ENCODE measurements at places on chromosomes 6 and 20. TPM values are rescaled to one million over a fixed set of nuclear protein-coding genes. Genes with fewer than 3 reads are reported as not detected.

Gene SLC22A2
- 0.18 TPM for total RNA-seq

Gene HLA-DOA
- 0.25 TPM for total RNA-seq

DNA sequence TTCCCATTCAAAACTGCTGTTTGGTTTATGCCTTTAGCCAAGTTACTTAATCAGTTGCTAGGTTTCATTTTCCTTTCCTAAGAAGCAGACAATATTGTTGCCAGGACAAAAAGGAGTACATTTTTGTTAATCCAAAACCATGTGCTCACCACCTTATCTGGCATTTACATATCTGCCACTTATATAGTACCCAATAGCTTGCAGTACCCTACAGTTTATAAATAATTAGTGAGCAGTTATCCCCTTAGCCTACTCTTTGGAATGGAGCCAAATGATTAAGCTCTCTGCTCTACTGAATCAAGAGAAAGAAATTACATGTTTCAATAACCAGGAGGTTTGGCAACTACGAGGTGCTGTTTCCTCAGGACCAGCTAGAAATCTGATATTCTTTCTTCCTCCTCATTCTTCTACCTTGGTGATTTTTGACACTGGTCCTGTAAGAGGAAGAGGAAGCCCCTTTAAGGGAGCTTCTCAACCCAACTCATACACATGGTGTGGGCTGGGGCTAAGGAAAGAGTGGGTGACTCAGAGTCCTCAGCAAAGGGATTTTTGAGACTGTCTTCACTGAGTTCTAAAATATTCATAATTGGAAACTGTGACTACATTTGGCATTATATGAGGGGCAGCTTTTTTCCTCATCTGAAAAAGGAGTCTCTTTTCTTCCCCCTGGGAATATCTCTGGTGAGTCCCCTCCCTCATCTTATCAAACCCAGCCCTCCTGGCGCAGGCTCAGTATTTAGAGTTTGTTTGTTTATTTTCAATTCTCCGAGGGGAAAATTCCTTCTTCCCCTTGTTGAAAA lies 1.5 kb downstream of the ZNFX1 start:
- peaks cover 21% of the 10 kb centered on the region for H3K4me1 ChIP-seq
- no peaks in the 10 kb centered on the region for H3K27me3 ChIP-seq
- H3K4me3 ChIP-seq, result peak overlapping the region; percentile 52
- H3K36me3 ChIP-seq, result peaks cover 37% of the 10 kb centered on the region
- no peak for DNase-seq

DNA sequence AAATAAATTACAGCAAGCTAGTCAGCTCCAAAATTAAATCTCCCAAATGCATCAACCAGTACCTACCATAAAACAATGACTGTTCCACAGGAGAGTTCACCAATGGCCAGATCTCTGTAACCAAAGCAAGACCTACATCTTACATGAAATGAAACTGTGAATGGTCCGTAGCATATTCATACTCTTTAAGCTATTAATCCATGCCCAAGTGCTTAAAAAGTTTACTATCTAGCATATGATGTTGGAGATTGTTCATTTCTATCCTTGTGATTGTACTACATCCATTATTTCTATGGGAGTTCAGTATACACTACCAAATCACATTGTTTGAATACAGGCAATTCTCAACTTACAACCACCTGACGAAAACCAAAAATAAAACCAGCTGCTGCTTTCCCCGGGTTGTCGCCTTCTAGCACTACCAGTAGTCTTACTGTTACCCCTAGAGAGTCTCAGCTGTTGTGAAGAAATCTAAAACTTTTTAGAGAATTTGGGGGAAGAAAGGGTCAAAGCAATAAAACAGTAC lies 38.0 kb downstream of the HIVEP2 start:
- H3K4me1 ChIP-seq, result peaks cover 9% of the 10 kb centered on the region
- DNase-seq, result no peak
- H3K27me3 ChIP-seq, result no peaks in the 10 kb centered on the region
- H3K27ac ChIP-seq, result no peak overlapping the region
- H3K4me3 ChIP-seq, result no peak overlapping the region

GRCh38 chr20:8339349-8339748 lies 207.3 kb downstream of the PLCB1 start:
- no peak for DNase-seq
- no peak overlapping the region for H3K4me3 ChIP-seq
- H3K4me1 ChIP-seq, result no peaks in the 10 kb centered on the region
- no peaks in the 10 kb centered on the region for H3K36me3 ChIP-seq
- H3K27me3 ChIP-seq, result no peaks in the 10 kb centered on the region

DNA sequence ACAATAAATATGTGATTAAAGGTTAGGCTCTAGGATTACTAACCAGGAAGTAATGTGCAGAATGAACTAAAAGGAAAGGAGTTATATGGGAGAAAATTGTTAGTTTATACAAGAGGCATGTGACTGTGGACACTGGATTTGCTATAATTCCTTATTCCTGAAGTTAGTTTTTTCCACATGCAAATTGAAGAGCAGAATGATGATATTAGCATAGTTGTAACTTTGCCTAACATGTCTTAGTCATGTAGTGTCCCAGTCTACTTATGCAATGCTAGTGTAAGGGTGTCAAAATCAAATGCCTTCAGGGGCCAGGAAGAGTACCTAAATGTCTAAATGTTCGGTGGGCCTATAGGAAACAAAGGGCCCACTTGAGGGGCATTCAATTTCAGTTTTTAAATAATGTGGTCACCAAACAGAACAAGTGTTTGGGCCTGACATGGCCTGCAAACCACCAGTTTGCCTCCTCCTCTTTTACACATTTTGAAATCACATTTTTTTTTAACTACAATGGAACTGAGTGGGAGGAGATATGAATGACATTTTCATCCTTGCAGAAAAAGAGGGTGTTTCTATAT lies 28.0 kb upstream of the CEP85L start:
- H3K27ac ChIP-seq, result no peak overlapping the region
- DNase-seq, result no peak
- H3K4me1 ChIP-seq, result no peaks in the 10 kb centered on the region
- no peaks in the 10 kb centered on the region for H3K36me3 ChIP-seq
- H3K27me3 ChIP-seq, result no peaks in the 10 kb centered on the region

DNA sequence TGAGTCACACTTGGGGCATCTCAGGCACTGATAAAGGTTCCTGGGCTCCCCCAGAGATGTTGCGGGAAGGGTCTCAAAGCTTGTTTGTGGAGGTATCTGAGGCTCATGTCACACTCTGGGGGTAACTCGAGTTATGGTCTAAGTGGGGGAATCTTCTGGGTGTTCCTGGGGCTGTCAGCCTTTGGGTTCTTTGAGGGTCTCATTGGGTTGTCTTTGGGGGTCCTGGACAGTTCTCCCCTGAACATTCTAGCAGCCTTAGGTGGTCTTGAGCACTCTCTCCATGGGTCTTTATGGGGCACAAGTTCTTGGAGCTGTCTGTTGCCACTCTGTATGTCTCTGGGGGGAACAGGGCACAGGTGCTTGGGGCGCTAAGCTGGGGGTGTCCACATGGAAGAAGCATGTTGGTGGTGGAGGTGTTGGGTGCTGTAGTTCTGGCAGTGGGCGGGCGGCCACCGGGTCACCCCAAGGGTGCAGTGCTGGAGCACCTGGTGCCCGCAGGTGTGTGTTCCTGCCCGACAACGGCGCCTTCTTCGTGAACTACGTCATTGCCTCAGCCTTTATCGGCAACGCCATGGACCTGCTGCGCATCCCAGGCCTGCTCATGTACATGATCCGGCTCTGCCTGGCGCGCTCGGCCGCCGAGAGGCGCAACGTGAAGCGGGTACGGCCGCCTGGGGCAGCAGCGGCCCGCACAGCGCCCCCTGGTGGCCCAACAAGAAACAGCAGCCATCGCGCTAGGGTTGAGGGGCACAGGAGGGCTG lies 7.1 kb upstream of the CAPN11 start:
- no peak overlapping the region for H3K27ac ChIP-seq
- peaks cover 9% of the 10 kb centered on the region for H3K36me3 ChIP-seq
- no peak overlapping the region for H3K4me3 ChIP-seq

GRCh38 chr20:46433051-46433450 lies 26.6 kb upstream of the ELMO2 start:
- peaks cover 27% of the 10 kb centered on the region for H3K27me3 ChIP-seq
- H3K4me1 ChIP-seq, result no peaks in the 10 kb centered on the region
- H3K27ac ChIP-seq, result no peak overlapping the region
- DNase-seq, result no peak
- no peak overlapping the region for H3K4me3 ChIP-seq

DNA sequence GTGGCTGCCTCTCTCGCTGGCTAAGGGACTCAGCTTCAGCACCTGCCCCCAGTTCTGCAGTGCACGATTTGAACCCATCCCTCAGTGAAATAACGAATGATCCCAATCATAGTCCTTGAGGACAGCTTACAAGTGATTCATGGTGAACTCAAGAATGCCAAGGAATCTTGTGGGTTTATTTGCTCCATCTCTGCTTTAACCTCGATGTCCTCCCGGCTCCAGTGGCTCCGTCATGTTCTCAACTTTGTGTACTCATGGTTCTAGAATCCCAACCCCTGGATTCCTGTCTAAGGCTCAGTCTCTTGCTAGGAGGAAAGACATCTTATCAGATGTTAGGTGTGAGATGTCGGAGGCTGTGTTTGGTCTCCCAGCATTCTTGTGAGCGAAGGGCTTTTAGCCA lies 29.0 kb upstream of the GTSF1L start:
- H3K4me1 ChIP-seq, result no peaks in the 10 kb centered on the region
- DNase-seq, result no peak
- H3K27ac ChIP-seq, result no peak overlapping the region
- no peaks in the 10 kb centered on the region for H3K27me3 ChIP-seq
- no peak overlapping the region for H3K4me3 ChIP-seq
- H3K36me3 ChIP-seq, result no peaks in the 10 kb centered on the region

GRCh38 chr6:135170849-135171248 lies 10.3 kb upstream of the MYB start:
- no peak overlapping the region for H3K4me3 ChIP-seq
- H3K27ac ChIP-seq, result no peak overlapping the region
- no peaks in the 10 kb centered on the region for H3K36me3 ChIP-seq
- H3K4me1 ChIP-seq, result no peaks in the 10 kb centered on the region
- no peak for DNase-seq

- H3K36me3 ChIP-seq, result no peaks in the 10 kb centered on the region
- peaks cover 17% of the 10 kb centered on the region for H3K4me1 ChIP-seq
- peaks cover 92% of the 10 kb centered on the region for H3K27me3 ChIP-seq
- H3K27ac ChIP-seq, result no peak overlapping the region
- peak; percentile 76 for DNase-seq
These were observed 891 bp upstream of the POU3F2 start for GRCh38 chr6:98833307-98834059.
